ENCODE measurements at places on chromosomes 7 and 10. TPM values are rescaled to one million over a fixed set of nuclear protein-coding genes. Genes with fewer than 3 reads are reported as not detected.

GRCh38 chr7:117285826-117286225, 37.0 kb downstream of the WNT2 start:
- DNase-seq: no peak

Gene GRM8
- not detected for total RNA-seq

- DNase-seq: peak; percentile 31
Measured at GRCh38 chr10:118106426-118106825, 59.7 kb upstream of the RAB11FIP2 start.

Gene TDRD1
- not detected for total RNA-seq

DNA sequence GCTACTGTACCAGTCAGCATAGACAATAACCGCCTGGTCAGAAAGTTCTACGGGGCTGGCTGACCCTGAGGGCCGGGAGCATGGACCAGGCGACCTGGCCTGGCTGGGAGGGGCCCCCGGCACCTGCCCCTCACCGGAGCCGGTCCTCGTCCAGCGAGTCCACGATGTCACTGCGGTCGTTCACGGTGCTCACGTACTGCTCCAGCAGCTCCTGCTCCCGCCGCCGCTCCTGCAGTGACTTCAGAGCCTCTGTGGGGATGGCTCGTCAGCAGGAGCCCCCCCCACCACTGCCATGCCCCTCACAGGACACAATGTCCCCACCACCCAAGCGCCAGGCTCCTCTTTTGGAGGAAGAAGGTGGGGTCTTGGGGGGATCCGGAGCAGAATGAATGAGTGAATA, 22.7 kb downstream of the MICALL2 start:
- DNase-seq: no peak

Gene PRTFDC1
- 7.6 TPM for total RNA-seq

GRCh38 chr10:1033601-1034000, 7.9 kb upstream of the IDI2 start:
- DNase-seq: no peak

Data from lung microvascular endothelial cell (primary cell).